Stimulated activated CD8-positive, alpha-beta memory T cell treated with anti-CD3 and anti-CD28 coated beads, Interleukin-4, amount 100 ng/mL, for 24 hours (primary cell): ENCODE measurements at places on chromosomes 16 and 17.

GRCh38 chr17:29718446-29719039, 95.8 kb upstream of the CORO6 start:
- DNase-seq = no peak

- DNase-seq = no peak
These were observed 19.4 kb downstream of the CEP295NL start for GRCh38 chr17:78883533-78884131.

DNA sequence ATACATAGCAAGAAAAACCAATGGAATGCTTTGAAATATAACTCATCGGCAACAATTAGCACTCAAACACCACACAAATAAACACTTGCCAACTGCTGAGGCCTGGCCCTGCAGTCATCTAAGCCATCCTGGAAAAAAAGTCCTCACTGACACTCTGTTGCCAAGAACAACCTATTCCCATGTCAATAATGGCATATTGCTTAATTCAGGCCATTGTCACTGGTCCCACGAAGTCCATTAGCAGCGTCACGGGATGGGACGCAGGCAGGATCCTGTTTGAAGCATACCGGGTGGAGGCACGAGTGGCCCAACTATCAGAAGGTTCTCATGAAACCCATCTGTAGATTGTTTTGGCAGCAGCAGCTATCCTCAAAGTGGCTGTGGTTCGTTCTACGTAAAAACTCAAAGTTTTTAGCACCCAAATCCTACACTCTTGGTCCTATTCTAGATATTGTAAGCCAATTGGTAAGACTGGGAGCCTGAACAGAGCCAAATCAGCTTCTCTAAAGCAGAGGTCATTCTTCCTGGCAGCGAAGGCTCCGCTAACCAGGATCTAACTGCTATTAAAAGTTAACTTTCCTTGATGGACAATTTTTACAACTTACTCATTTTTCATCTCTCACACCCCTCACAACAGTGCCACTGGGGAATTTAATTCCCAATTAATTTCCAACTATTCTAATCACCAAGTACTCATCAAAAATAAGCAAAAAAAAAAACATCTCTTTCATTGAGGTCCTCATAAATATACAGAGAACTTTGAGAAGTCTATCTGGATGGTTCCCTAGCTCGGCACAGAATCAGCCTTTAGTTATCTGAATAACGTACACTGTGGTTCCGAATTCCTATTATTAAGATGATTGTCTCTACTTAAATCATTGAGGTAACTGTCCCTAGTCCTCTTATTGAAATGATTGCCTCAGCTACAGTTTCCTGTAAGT, 91.5 kb downstream of the ZFHX3 start:
- no peak for DNase-seq

GRCh38 chr16:54285414-54286089, 1.0 kb downstream of the IRX3 start:
- DNase-seq = no peak

GRCh38 chr16:75836347-75837010, 110.2 kb upstream of the CPHXL start:
- DNase-seq = no peak

- DNase-seq = no peak
These were observed 23.7 kb downstream of the RSPRY1 start for GRCh38 chr16:57209780-57210179.

DNA sequence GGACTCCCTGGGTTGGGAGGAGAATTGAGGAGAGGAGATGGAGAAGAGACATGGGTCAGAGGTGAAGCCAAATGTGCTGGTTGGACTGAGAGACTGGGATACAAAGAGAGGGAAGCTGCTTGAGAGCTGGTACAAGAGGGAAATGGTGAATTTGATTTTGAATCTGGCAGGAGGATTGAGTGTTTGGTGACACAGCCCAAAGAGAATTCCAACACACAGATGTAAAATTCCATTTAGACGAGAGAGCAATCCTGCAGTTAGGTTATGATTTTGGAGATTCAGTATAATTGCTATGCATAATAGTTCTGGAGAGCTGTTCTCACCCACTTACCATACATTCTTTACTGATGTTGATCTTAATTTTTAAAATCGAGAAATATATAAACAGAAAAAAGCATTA, 57.7 kb downstream of the HSD17B2 start:
- DNase-seq = no peak

DNA sequence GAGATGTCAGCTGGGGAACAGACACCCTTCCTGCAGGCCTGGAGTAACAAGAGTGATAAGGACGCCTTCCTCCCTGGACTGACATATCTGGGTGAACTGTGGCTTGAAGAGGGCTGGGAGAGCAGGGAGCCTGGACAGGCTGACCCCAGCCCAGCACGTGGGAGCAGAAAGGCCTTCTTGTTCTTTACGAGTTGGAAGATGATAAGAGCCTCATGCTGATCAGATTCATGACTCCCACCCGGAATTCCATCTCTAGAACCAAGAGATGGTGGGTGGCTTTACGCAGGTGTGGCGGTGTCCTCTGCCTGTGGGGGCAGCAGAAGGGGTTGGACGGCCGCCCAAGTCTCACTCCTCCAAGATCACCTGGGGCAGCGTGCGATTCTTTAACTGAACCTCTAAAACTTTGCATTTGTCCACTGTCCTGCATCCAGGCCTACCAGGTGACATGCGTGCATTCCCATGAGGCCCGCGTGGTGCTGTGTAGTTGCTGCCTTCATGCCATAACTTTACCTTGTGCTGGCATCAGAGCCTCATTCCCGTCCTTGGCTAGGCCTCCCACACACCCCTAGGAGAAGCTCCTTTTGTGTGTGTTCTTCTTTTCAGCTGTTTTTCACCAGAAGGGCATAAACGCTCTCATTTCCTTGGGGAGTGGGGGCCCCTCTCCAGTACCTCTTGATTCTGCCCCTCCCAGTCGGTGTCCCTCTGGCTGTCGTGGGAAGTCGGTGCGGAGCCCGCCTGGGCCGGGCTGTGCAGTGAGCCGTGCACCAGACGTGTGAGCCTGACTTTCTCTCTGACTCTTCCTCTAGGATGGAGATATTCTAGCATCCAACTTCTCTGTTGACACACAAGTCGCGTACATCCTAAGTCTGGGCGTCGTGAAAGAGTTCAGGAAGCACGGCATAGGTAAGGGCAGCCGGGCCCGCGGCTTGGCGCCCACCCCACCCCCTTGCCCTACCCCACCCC, 13.3 kb downstream of the C16orf90 start:
- DNase-seq = no peak

DNA sequence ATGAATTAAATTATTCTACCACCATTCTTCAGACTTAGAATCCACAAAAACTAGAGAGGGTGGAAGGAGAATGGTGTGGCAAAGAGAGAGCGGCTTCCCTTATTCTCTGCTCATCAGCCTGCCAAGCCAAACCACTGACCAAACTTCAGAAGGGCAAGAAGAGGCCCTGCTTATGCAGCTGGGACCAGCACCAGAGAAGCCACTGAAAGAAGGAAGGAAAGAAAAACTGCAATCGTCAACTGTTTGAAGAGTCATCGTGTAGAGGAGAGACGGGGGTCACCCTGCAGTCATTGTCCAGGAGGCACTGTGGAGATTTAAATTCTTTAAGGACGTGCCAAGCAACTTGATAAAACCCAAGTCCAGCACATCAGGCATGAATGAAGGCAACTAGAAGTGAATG, 15.6 kb downstream of the PMP22 start:
- no peak for DNase-seq

GRCh38 chr17:62111562-62112171, 46.6 kb upstream of the MED13 start:
- DNase-seq = no peak

- no peak for DNase-seq
These were observed 345.0 kb downstream of the SLC39A11 start for GRCh38 chr17:72747501-72747900.

DNA sequence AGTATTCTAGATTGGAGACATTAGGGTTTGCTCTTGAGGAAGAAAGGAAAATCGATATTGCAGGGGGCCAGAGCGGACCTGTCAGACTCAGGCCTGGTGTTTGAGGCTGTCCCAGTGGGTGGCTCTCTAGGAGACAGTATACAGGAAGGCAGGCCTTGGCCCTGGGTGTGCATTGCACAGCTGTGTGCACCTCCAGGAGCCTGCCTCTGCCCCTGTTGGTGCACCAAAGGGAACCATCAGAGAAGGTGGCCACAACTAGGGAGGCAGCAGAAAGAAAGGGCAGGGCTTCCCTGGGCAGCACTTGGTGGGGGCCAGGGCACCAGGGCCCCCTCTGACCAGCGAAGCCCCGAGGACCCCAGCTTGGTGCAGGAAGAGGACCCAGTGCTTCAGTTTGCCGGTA, 188.0 kb downstream of the NTN1 start:
- no peak for DNase-seq

DNA sequence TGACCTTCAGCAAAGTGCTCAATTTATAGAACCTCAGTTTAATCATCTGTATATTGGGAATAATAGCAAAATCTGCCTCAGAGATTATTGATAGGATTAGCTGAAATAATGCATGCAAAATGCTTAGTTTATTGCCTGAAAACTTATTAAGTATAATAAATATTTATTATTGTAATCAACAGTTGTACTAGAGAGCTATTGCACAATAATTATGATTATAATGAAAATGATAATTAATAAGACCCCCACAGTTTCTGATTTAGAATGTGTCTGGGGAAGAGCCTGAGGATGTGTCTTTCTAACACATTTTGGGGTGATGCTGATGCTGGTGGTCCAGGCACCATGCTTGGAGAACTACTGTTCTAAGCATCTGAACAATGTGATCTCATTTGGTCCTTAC, 419.6 kb downstream of the NPIPA7 start:
- no peak for DNase-seq

- no peak for DNase-seq
These were observed 6.2 kb upstream of the TMEM94 start for GRCh38 chr17:75450270-75450669.

GRCh38 chr17:16878606-16879005, 93.3 kb downstream of the TNFRSF13B start:
- no peak for DNase-seq

- DNase-seq = no peak
These were observed 16.6 kb upstream of the LITAF start for GRCh38 chr16:11603331-11603750.
